T1000 (cell line): ENCODE measurements at places on chromosomes 5 and 9.

- DNase-seq, result no peak
These were observed 24.3 kb downstream of the CENPP start for GRCh38 chr9:92349771-92350739.

- no peak for DNase-seq
These were observed 21.0 kb downstream of the SKIC3 start for GRCh38 chr5:95533761-95534160.

GRCh38 chr5:147756566-147756965 lies 26.0 kb downstream of the JAKMIP2 start:
- DNase-seq, result no peak

DNA sequence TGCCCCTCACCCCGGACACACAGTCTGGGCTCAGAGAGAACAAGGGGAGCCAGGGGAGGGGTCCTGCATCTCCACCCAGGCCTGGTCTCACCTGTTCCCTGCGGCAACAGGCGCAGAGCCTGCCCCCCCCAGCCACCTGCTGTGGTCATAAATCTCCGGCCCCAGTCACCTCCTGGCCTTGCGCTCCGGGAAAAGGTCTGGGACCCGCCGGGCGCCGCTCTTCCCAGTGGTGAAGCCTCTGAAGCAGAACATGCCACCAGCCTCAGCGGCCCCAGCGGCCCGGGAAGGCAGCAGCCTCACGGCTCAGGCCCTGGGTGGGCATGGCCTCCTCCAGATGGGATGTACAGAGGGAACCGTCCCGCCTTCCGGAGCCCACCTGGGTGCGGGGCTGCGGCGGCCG lies 20.6 kb downstream of the NOTCH1 start:
- DNase-seq, result no peak

DNA sequence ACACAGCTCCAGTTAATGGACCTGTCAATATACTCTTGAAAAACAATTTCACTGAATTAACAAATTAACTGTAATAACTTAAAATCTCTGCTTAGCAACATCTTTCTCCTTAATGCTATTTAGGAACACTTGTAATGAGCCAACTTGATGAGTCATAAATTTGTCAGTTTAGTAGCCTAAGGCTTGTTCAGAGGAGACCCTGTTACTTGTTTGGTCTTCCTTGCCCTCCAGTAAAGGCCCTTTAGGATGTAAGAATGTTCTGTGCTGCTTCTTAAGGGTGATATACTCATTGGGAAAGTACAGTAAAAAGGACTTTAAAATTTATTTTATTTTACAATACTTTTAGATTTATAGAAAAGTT lies 11.4 kb upstream of the MATR3 start:
- no peak for DNase-seq

GRCh38 chr9:91234523-91234922 lies 127.2 kb downstream of the AUH start:
- DNase-seq, result no peak

- DNase-seq, result no peak
These were observed 50.3 kb upstream of the ZFR start for GRCh38 chr5:32494827-32495226.

GRCh38 chr5:122607818-122608217 lies 167.1 kb upstream of the SNX2 start:
- DNase-seq, result no peak

GRCh38 chr9:120865176-120865575 lies 11.8 kb downstream of the PHF19 start:
- no peak for DNase-seq

DNA sequence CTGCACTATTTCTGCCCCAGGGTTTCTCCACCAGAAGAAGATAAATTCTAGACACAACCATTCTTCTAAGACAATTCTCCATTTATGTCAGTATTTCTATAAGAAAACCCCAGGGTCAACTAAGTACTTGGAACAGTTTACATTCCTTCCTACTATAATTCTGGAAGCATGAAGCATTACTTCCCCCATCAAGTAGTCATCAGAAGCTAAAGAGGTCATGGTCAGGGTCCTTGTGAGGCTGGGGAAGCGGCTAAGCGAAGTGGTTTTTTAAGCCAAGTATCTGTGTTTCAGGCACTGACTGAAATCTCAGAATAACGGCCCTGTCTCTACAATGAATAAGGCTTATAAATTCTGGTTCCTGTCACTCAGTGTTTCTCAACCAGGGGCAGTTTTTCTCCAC lies 197.8 kb downstream of the GLIS3 start:
- no peak for DNase-seq

DNA sequence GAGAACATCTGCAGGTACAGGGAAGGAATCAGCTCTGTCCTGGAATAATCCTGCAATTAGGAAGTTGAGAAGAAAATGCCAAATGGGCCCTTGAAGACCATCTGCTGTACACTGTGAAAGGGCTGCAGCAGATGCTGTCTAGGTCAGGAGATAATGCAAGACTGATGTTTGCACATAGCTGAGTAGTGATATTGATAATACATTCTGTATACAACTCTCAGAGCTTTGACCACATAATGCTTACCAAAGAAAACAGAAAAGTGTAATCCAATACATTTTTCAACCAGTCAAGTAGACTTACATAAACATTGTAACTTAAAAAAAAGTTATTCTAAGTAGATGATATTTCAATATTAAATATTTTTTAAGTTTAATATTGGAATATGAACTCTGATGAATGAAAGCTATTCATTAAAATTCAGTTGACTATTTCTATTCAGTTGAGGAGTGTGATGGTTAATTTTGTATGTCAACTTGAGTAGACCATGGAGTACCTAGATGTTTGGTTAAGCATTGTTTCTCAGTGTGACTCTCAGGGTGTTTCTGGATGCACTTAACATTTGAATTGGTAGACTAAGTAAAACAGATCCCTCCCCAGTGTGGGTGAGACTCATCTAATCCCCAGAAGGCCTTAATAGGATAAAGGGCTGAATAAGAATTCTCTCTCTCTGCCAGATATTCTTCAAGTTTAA lies 380.1 kb upstream of the PRR16 start:
- no peak for DNase-seq

- no peak for DNase-seq
These were observed 148.7 kb upstream of the SLC1A3 start for GRCh38 chr5:36457511-36458270.

DNA sequence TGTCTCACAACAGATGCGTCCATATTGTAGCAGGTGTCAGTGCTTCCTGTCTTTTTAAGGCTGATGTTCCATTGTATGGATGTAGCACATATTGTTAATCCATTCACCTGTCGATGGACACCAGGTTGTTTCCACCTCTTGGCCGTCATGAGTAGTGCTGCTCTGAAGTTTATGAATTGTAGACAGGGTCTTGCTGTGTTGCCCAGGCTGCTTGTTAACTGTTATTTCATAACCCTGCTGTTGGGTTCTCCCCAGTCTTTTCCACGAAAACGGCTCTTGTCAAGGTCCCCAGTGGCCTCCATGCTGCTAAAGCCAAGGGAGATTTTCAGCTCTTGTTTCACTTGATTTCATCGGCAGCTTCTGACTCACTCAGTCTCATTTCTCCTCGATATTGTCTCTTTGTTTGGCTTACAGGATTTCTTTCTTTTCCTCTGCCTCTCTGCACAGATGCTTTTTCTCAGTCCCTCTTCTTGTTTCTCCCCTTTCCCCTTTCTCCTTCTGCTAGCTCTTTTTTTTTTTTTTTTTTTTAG lies 12.1 kb upstream of the PSD2 start:
- DNase-seq, result no peak

DNA sequence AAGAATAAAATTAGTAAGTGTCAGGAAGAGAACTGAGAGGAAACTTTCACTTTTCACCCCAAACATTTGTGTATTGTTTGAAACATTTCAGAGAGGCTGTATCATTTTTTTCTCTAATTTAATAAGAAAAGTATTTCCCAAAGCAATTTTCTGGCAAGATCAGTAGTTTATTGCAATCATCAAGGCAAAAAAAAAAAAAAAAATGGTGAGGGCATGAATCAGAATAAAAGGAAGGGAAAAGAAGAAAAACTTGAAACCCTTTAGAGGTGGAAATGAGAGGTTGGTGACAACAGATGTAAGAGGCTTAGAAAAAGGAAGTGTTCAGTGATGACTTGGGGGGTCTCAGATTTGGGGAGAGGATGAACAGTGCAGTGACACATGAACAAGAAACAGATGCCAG lies 13.3 kb downstream of the SHC3 start:
- no peak for DNase-seq

DNA sequence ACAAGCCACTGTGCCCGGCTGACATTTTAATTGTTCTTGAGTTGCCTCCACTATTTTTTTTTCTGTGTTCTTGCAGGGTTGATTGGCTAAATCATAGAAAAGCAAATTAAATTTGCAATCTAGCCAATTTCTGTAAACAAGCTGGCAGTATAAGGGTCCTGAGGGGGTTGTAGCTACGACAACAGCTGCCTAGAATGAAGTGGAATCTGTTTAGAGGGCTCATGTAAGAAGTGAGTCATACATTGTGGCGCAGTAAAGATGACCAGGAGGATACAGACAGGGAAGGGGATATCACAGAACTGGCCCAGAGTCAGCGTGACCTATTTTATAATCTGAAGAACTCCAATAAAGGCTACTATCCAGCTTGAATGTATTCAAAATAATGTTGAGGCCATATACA lies 82.2 kb upstream of the TLE1 start:
- peak; percentile 29 for DNase-seq

DNA sequence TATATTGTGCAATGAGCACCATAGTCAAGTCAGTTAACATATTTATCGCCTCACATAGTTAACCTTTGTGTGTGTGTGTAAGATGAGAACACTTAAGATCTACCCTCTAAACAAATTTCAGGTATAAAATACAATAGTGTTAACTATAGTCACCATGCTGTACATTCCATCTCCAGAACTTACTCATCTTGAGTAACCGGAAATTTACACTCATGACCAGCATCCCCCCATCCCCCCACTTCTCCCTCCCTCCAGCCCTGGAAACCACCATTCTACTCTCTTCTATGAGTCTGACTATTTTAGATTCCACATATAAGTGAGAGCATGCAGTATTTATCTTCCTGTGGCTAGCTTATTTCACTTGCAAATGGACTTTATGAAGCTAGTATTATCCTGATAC lies 40.3 kb downstream of the ZNF354A start:
- DNase-seq, result no peak

DNA sequence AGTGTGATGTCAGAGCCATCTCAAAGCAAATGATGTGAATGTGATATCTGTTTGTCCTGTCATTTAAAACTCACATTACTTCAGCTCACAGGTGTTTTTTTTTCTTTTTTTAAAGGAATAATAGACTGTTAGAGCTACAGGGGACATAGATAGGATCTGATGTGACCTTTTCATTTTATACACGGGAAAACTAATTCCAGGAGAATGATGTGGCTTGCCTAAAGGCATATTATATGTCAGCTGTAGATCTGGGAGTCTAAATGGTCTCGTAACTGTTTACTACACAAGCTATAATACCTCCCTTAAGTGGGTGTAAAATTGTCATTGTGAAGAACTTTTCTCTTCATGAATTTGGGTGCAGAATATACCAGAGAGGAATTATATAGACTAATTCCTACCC lies 2.0 kb downstream of the NMUR2 start:
- DNase-seq, result no peak

GRCh38 chr5:159797261-159797970 lies 118.9 kb upstream of the ADRA1B start:
- no peak for DNase-seq

GRCh38 chr5:40045429-40045828 lies 620.6 kb upstream of the DAB2 start:
- DNase-seq, result no peak

DNA sequence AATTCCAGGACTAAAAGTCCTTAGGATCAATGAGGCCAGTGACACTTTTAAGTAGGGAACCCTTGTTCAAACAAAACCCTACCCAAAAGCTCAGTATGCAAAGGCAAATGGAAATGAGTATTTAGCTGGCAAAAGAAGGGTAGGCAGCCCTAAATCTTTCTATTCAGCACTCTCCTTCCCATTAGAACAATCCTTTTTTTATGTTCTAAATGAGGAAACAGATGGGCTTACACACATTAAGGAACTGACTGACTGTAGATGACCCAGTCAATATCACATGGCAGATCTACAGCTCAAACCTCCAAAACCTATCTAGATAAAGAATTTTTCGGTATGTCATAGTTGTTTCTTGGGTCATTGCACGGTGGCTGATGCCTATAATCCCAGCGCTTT lies 7.2 kb downstream of the CSNK1A1 start:
- no peak for DNase-seq

GRCh38 chr5:76601470-76601869 lies 21.7 kb downstream of the F2RL2 start:
- DNase-seq, result no peak

- DNase-seq, result no peak
These were observed 8.9 kb downstream of the ZER1 start for GRCh38 chr9:128762671-128763449.

DNA sequence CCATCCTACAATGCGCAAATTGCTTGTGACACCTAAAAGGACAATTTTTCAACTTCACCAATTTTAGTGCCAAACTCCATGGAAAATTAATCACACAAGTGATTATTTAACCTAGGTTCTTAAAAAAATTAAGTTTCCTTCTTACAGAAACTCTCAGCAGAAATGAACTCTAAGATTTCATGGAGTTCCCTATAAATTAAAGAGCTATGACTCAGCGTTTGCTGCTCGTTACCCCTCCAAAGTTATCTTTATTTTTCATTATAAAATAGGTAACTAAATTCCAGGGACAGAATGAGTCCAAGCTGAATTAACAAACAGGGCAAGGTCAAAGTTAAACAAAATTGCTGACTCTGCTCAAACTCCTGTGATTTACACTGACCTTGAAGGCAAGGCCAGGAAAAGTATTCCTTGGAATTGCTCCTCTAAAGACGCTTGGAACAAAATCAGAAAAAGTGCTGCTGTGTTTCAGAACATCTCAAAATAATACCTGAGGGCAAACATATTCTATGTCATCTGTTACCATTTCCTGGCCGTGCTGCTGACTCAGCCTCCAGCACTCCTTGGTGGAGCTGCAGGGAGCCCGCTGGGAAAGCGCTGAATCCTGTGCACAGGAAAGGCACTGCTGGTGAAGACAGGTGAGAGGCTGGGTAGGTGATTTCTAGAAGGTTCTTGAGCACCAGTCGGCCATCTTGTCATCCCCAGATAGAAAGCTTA lies 2.5 kb upstream of the CMBL start:
- no peak for DNase-seq

- no peak for DNase-seq
These were observed 73.7 kb downstream of the GTF3C4 start for GRCh38 chr9:132743931-132744479.

DNA sequence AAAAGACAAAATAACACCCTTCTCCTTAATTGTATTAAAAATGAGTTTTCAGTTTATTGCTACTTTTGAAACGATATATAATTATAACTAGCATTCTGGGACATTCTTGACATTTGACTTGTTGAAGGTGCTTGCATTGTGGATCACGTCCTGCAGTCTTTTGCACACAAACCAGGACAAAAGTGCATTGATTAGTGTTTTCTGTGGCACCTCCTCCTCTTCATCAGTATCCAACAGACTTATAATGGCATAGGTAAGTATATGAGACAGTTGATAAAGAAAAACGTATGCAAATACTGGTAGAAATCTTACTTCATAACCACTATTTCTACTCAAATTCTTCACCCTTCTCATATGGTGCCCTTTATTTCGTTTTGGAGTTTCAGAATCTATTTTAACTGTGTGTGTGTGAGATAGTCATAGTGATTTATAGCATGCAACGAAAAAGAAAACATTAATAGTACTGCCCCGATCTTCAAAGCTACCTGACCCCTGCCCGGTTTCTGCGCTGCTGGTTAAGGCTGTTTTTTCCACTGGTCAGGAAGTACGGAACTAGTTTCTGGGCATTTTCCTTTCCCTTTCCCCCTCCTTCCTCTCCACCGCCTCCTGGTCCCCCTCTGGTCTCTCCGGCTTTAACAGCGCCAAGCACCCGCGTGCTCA lies 639 bp upstream of the RASA1 start:
- DNase-seq, result no peak

GRCh38 chr9:137812356-137813023 lies 65.1 kb upstream of the CACNA1B start:
- no peak for DNase-seq
